ENCODE measurements at places on chromosomes 5 and 9.

DNA sequence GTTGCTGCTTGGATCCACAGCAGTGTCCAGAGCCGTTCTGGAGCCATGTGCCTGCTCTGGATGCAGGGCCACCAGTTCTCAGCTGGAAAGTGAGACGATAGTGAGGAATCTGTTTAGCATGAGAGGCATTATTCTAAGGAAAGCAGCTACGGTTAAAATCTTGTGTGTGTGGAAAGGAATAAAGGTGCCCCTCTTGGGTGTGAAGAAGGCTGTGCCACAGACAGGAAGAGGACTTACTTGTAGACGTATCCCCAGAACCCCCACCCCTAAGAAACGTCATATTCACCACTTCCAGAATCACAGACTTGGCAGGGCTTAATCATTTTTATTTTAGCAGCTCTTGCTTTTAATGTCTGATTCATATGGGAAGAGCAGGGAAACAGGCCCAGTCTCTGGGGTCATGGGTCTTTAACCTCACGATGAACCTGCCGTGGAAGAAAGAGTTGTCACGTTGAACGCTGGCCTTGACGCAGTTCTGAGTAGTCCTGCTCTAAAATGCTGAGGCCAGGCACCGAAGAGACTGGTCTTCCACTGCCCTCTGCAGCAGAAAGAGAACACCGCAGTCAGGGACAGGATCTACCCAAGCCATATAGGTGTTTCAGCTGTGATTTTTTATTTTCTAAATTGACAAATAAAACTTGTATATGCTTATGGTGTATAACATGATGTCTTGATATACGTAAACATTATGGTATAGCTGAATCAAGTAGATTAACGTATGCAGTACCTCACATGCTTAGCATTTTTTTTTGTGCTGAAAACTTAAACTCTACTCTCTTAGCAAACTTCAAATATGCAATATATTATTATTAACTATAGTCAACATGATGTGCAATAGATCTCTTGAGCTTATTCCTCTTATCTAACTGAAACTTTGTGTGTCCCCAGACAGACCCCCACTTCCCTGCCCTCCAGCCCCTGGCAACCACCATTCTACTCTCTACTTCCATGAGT lies 38.8 kb downstream of the CARTPT start:
- peak; percentile 7 for DNase-seq

DNA sequence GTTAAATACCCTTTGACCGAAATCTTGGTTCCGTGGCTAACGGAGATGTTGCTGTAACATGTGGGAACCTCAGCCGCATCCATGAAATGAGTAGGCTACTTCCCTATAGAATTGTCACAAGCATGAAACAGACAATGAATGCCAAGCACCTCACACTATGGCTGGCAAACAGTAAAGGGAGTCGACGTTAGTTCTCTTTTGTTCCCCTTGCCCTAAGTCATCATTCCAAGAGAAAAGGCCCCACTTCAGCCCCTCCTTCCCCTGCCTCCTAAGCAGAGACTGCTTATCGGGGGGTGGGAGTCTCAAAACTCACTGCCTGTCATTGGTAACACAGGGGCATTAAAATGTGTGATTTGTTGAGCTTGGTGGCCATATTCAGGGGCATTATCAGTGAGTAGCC lies 159.6 kb downstream of the MAPKAP1 start:
- no peak for DNase-seq

DNA sequence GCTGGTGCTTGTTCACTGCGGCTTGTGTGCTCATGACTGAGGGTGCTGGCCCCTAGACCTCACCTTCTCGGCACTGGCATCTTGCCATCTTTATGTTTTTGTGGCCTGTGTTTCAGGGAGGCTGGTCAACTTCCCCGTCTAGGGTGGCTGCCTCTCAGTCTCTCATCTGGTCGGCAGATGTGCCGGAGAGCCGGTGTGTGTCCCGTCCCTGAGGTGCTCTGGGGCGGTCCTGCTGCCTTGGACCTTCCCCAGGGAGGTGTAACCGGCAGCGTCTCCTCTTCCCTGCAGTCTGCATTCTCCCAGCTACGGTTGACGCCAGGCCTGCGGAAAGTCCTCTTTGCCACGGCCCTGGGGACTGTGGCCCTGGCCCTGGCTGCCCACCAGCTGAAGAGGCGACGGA lies 5.6 kb downstream of the MIGA2 start:
- DNase-seq, result no peak

DNA sequence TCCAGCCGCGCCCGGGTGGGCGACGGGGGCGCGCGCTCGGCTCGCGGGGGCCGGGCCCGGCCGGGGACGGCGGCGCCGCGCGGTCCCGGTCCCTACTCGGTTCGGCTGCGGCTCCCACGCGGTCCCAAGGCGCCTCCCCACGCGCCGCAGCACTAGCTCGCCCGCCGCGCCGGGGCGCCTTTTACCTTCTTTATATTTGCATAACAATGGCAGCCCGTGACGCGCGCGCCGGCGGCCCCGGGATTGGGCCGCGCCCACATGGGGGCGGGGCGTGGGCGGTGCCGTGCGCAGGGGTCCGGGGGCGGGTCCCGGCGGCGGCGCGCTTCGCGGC lies at the start of gene NRARP:
TSS of gene NRARP (minus strand) at position 154 of the 331 bp plus-strand sequence. CDS start 343 bp downstream, outside the sequence.
- DNase-seq, result peak; percentile 75

DNA sequence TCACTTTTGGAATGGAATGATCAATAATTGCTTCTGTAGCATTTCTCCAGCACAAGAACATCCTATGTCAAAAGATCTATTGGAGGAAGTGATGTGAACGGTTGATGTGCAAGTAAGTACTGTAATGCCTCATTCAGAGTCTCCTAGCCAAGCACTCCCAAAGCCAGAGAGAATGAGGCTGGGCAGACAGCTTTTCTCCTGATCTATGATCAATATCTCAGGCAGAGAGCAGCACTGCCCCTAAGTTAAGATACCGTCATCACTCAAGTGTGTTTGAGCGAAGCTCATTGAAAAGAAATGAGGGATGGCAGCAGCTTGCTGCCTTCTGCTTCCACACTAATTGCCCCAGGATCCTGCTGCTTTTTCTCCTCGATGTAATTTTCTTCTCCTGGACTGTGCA lies 324.1 kb upstream of the GRAMD2B start:
- DNase-seq, result no peak

DNA sequence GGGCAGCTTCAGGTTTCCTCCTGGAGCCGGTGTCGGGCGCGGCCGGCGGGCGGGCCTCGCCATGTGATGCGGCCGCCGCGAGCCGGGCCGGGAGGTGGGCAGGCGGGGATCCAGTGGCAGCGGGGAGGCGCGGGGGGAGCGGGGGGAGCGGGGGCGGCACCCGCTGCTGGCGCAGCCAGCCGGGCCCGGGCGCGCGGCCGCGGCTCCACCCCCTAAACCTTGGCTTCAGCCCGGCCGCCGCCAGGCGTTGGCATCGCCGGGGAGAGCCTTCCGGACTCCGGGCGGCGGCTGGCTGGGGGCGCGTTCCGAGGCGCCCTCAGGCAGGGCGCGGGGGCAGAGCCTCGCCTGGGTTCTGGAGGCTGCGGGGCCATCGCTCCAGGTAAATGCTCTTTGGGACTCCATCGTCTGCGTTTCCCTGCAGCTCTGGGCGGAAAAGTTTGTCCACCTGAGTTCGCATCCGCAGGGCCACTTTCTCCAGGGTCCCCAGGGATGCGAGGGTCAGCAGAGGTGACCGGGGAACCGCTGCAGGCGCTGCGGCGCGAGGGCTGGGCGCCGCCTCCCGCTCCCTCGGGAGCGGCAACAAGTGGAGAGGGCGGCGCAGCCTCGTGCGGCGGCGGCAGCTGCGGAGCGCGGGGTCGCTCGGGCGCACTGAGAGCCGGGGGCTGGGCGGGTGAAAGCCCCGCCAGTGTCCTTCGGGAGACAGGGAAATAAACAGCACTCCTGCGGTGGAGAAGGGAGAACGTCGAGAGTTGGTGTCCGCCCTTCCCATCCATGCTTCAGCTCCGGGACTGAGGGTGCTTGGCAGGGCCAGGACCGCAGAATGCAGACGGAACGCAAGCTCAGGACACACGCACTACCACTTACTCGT lies at the start of gene ARHGEF28:
TSS of gene ARHGEF28 (plus strand) at position 253 of the 868 bp plus-strand sequence. CDS start 58,656 bp downstream, outside the sequence.
- DNase-seq, result peak; percentile 23

DNA sequence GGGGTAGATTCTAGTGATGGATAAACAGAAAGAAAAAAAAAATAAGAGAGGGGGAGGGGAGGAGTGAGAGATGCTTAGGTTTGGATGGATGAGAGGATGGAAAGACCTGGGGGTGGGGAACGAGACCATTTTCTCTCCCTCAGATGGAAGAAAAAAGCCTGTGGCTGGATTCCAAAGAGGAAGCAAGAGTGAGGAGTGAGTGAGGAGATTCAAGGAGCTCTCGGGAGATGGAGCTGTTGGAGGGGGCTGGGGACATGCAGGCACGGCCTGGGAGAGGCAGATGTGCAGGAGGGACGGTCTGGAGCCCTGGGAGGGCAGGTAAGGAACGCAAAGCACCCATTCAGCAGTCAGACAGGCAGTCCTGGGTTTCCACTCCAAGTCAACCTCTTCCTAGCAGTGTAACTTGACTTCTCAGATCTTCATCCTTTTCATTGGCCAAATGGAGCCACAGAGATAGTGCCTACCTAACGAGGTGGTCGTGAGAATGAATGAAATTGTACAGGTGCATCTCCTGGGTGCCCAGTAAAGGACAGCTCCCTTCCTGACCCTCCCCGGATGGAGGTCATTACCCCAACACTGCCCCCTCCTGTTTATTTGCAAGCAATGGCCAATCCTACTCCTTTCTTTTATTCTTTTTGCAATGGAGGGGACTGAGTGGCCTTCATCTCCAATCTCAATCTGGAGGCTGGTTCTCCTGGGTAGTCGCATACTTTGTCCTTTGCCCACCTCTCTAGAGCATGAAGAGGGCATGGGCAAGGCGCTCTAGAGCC lies 52.2 kb downstream of the PCDH1 start:
- DNase-seq, result no peak

All from DMS153 (cell line).